Colonic mucosa (tissue), 4 donors: ENCODE measurements at places on chromosomes 4 and X. TPM values are rescaled to one million over a fixed set of nuclear protein-coding genes. Genes with fewer than 3 reads are reported as not detected.

The SASH3 gene
- total RNA-seq, result 4.5 TPM

The ZNF630 gene
- 2.6 TPM for total RNA-seq

The SPIN2A gene
- 0.72 TPM for total RNA-seq

The HSFX4 gene
- not detected for total RNA-seq

The ETDB gene
- total RNA-seq, result not detected

The AMTN gene
- total RNA-seq, result not detected

The GLUD2 gene
- total RNA-seq, result 0.30 TPM

The NDST4 gene
- total RNA-seq, result 0.20 TPM

The TLR6 gene
- 0.44 TPM for total RNA-seq
